ENCODE measurements at places on chromosomes 16 and 17. TPM values are rescaled to one million over a fixed set of nuclear protein-coding genes. Genes with fewer than 3 reads are reported as not detected.

Gene DPEP2
- total RNA-seq, result not detected

Gene ASB16
- 0.07 TPM for total RNA-seq

Gene C16orf54
- total RNA-seq, result not detected

Gene CACNG5
- not detected for total RNA-seq

Gene GGT6
- not detected for total RNA-seq

Gene AOC3
- 1.3 TPM for total RNA-seq

Gene HBA1
- 2.4 TPM for total RNA-seq

Gene TNFSF13
- total RNA-seq, result 0.53 TPM

Gene CD79B
- total RNA-seq, result not detected

Gene ANKRD40
- 48.0 TPM for total RNA-seq

Gene NMRAL1
- total RNA-seq, result 43.0 TPM

Gene SEPTIN1
- total RNA-seq, result 2.2 TPM

Gene ADAMTS18
- total RNA-seq, result 0.02 TPM

Gene NKD1
- 0.65 TPM for total RNA-seq

Gene CCDC40
- total RNA-seq, result 8.0 TPM

Gene ZP2
- not detected for total RNA-seq

Gene KRTAP3-2
- total RNA-seq, result 0.33 TPM

Gene CA10
- not detected for total RNA-seq

Gene PRKAR1A
- total RNA-seq, result 120 TPM

Gene RAPGEFL1
- total RNA-seq, result 2.9 TPM

Measured in A549 treated with AZD2906 at 1 μM for 4 hours (cell line).